Cortex of kidney (tissue), 1 donor: ENCODE measurements at places on chromosomes 1 and 21.

DNA sequence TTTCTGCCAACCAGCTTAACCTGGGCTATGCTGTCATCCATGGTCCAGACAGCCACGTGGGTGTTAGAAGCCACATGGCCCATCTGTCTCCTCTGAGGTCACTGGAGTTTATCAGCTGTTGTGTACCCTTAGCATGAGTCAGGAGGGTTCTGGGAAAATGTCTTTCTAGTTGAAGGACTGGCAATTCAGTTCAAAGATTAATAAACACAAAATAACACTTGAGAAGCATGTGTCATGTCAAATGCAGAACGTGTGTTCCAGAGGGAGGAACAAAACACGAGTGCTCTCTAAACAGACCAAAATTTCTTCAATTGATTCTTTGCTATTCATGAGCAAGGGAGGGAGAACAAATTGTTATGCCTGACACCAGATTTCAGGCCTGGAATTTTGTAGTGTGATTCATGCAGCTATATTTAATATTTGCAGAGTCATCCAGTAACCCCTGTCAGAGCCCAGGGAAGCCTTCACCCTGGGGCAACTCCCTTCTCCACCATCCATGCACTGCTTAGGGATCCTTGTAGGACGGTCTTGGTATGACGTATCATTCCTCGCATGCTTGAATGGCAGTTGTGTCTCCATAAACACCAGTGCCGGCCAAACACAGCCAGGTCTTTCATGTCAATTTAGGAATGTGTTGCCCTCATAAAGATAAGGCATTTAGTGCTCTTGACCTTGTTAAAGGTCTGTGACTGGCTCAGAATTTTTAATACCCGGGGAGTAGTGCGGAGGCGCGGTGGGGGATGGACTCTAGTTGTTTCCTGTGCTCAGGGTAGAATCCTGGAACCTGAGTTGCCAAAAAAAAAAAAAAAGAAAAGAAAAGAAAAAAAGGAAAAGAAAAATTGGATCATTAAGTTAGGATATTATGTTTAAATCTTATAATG is 27.7 kb upstream of the DYRK1A start:
- DNase-seq = no peak

GRCh38 chr1:209616366-209617046 is 33.0 kb downstream of the CAMK1G start:
- no peak for DNase-seq

GRCh38 chr1:38076455-38076854 is 29.9 kb upstream of the POU3F1 start:
- no peak for DNase-seq

GRCh38 chr1:224189561-224189960 is 6.5 kb downstream of the DEGS1 start:
- DNase-seq = no peak

DNA sequence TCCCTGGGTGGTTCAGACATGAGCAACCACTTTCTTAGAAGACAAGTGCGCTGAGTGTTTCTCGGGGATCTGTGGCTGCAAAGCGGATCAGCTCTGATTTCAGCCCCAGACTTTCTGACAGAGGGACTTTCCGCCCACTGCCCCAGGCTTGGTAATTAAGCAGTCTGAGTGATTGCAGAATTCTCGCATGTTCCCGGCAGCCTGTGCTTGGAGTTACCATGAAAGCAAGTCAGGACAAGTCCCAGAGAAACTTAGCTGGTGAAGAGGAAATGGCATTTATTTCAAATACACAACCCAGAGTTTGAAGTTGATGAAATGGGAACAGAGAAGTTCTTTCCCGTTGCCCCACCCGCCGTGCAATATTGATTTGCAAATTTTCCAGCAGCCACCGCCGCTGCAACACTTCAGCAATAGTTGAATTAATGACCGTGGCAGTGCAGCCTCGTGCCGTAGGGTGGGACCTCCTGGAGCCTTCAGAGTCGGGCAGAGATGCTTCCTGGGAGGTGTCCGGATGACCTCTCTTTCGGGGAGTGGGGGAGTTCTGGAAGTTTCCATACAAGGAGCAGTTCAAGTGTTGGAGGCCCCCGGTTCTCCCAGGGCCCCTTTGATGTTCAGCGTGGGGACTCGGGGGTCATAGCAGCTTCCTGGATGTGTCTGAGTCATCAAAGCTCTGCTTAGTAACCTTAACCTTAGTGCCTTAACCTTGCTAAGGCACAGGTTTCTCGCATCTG is 134.7 kb downstream of the KAZN start:
- no peak for DNase-seq

DNA sequence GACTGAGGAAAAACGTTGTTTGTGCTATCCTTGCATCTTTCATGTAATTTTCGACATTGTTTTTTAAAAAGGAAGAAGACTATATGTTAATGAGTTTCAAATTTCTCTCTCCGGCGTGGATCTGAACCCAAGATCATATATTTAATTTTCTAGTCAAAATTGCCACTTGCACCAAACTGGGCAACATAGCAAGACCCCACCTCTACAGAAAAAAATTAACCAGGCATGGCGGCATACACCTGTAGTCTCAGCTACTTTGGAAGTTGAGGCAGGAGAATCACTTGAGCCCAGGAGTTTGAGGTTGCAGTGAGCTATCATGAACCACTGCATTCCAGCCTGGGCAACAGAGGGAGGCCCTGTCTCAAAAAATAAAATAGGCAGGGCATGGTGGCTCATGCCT is 16.5 kb upstream of the RABGAP1L start:
- no peak for DNase-seq

DNA sequence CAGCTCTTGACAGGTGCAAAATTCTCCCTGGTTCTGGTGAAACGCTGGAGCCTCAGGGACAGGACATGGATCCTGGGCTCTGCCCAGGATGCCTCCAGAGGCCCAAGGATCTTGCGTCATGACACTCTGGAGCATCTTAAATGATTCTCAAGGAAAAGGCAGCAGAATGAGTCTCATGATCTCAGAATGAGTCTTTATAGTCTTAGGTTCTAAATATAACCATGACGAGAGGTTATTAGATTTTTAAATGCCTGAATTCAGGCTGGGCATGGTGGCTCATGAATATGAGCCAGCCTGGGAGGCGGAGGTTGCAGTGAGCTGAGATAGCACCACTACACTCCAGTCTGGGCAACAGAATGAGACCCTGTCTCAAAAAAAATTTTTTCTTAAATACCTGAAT is 55.5 kb downstream of the ECE1 start:
- no peak for DNase-seq

DNA sequence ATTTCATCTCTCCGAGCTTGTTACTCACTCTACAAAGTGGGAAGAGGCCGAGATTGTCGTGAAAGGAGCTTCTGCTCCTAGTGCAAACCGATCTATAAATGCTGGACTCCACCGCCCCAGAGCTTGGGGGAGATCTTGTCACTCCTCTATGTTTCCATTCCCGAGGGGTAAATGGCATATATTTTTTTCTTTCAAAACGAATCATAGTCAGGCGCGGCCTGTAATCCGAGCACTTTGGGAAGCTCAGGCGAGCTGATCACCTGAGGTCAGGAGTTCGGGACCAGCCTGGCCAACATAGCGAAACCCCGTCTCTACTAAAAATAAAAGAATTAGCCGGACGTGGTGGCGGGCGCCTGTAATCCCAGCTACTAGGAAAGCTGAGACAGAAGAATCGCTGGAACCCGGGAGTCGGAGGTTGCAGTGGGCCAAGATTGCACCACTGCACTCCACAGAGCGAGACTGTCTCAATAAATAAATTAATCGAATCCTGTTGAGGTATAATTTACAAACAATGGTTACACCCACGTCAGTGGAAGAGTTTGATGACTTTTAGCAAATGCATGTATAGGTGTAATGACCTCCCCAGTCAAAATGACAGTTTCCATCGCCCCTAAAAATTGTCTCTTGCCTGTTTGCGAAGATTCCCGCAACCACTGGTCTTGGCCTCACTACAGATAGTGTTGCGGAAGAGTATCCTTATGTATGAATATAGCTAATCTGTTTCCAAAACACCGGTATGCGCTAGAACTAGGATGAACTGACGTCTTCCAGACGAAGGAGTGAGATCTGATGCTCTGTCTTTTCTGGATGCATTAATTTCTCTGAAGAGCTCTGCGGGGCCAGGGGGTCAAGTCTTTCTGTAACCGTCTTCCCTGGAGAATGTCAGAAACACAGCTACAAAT is 840 bp upstream of the HEATR1 start:
- no peak for DNase-seq

DNA sequence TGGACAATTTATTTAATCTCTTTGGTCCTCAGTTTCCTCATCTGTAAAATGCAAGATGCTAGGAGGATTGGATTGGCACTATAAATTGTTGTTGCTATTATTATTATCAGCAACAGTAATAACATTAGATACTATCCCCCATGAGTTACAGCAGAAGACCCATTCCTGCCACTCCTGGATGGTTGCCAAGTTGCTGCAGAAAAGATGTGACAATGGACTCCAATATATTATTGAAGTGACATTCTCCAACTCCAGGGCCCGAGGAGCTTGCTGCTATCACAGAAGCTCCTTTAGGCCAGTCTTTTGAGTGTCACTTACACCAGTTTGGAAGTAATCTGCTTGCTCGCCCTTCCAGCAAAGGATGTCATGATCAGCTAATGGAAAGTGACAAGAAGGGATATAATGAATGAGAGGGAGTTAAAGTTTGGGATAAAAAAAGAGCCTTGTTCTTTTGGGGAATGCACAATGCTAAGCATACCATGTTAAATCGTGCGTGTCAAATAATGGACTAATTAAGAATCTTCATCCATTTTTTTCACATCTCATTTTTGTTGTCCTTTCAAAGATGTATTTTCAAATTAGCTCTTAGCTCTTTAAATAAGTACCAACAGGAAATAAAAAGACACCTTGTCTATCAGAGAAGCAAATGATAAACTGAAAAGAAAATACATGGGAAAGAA is 19.5 kb upstream of the PROX1 start:
- DNase-seq = no peak

DNA sequence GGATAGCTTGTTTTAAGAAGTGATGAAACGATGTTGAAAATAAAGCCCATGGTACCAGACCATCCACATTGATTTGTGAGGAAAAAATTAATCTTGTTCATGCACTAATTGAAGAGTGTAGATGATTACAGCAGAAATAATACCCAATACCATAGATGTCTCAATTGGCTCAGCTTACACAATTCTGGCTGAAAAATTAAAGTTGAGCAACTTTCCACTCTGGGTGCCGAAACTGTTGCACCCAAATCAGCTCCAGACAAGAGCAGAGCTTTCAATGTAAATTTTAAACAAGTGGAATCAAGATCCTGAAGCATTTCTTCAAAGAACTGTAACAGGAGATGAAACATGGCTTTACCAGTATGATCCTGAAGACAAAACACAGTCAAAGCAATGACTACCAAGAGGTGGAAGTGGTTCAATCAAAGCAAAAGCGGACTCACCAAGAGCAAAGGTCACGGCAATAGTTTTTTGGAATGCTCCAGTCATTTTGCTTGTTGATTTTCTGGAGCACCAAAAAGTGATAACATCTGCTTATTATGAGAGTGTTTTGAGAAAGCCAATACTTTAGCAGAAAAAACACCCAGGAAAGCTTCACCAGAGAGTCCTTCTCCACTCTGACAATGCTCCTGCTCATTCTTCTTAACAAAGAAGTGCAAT is 16.1 kb upstream of the KCNA3 start:
- DNase-seq = no peak

DNA sequence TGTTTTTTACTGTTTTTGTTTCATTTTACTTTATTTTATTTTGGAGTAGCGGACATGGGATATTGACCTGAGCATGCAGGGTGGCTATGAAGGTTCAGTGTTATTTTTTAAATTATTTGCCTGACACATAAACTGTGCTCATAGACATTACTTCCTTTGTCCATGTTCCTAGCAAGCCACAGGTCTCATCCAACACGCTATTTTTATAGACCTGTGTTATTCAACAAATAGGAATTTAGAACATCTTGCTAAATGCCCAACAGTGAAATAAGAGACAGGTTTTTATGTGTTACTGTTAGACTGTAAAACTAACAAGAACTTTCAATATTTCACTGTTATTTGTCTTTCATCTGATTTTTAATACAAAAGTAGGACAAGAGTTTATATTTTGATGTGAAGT is 756.4 kb downstream of the KCNT2 start:
- no peak for DNase-seq

DNA sequence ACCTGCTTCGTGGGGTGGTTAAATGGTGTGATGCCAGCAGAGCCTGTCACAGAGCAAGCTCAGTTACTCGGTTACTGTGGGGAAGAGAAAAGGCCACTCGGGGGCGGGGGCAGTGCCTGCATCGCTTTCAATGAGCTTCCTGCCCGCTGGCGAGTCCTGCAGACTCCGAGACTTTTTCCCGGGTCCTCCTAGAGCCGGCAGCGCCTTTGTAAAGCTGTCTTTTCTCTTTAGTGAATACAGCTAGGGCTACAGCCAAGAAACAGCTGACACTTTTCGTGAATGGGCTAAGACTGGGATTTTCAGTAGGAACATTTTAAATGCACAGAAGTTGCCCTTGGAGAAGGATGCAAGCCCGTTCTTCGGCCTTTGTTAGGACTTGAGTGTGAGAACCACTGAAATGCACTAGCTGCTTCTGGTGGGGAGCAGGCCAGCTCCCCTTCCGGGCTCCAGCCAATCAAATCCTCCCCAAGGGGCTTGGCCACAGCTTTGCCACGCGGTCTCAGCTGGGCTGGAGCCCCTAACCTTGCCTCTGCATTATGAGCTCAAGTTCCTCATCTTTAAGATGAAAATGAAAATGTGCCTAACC is 23.4 kb upstream of the EFHD2 start:
- DNase-seq = no peak

- DNase-seq = no peak
Measured at GRCh38 chr1:108847494-108847893, 9.4 kb downstream of the AKNAD1 start.

DNA sequence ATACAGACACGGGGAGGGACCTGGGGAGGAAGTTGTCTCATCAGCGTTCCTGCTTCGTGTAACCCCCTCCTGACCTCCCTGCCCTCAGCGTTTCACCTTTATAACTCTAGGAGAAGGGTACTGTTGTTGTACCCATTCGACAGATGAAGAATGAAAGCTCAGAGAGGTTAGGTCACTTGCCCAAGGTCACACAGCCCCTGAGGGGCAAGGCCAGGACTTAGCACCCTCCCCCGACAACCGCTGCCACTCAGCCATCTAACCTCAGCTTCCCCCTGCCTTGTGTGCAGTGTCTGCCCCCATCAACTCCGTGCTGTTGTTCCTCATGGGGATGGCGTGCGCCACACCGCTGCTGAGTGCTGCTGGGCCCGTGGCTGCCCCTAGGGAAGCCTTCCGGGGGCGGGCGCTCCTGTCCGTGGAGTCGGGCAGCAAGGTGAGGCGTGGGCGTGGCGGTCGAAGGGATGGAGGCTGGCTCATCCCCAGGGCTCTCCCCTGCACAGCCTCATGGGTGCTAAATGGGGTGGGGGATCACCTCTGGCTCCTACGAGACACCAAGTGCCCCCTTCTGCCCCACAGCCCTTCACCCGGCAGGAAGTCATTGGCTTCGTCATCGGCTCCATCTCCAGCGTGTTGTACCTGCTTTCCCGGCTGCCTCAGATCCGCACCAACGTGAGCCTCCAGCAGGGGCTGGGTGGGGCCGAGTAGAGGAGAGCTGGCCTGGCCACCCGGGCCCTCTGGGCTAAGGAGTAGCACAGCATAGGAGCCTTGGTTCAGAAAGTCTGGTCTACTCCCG is 14.0 kb downstream of the SLC66A1 start:
- DNase-seq = no peak

- no peak for DNase-seq
Measured at GRCh38 chr1:44047131-44047530, 15.9 kb upstream of the SLC6A9 start.

- no peak for DNase-seq
Measured at GRCh38 chr1:40155135-40155534, 6.1 kb upstream of the RLF start.

GRCh38 chr1:155909894-155910293 is 1.3 kb downstream of the RIT1 start:
- no peak for DNase-seq
